Astrocyte (in vitro differentiated cells and primary cell): ENCODE measurements at places on chromosomes 2 and 18. TPM values are rescaled to one million over a fixed set of nuclear protein-coding genes. Genes with fewer than 3 reads are reported as not detected.

DNA sequence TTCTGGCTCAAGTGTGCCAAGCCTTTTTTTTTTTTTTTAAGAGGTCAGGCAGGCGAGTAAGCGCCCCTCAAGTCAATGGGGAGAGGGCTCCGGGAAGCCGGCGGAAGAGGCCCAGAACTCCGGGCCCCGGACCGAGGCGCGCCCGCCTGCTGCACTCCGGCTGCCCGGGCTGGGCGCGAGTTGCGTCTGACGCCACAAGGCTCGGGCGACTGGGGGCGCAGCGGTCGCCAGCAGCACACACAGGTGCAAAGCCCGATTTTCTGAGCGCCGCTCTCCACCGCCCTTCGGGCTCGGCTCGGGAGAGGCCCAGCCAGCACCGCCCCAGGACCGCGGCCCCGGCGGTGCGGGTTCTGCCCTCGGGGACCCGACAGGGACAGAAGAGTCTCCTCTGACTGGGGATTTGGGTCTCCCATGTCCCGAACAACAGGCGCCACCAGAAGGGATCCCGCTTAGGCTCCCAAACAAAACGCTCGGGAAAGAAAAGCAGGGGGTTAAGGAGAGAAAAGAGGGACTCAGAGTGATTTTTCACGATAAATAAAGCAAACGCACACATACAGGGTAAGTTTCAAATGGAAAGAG is 787 bp downstream of the ERBB4 start:
- peaks cover 24% of the 10 kb centered on the region for H3K27me3 ChIP-seq
- H3K4me3 ChIP-seq = peak overlapping the region; percentile 74
- DNase-seq = no peak
- peaks cover 13% of the 10 kb centered on the region for H3K4me1 ChIP-seq

Gene MGAT4A
- total RNA-seq = 1.2 and 1.7 TPM in 2 replicates

DNA sequence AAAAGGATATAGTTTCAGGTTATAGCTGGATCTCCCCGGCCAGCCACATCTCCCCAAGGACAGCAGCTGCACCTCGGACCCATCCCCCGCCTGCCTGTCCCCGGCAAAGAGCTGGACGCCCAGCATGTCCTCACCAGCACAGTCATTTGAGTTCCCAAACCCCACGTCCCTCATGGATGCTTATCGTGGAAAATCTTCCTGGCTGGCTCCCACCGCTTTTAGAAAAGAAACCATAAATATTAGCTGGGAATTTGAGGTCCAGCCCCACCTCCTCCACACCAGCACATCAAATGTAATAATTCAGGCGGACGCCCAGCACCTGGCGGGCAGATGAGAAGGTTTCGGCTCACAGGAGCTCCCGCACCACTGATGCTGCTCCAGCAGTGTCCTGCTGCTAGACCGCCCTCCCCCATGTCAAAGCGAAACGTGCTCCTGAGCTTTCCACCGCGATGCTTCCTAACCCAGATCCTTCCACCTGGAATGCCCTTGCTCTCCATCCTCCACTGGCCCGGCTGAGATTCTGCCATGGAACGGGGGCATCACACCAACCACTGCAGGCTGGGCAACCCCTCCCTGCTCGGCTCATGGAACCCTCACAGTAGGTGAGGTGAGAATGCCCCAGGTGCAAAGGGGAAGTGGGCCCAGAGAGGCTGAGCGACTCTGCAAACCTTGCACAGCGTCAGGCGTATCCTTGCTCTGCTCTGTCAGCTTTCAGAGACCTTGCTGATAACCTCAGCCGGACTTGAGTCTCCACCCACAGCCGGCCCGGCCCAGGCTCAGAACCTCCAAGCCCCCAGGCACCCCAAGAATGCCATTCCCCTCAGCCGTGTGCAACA is 71.5 kb upstream of the GPC1 start:
- peaks cover under 1% of the 10 kb centered on the region for H3K4me1 ChIP-seq
- no peak overlapping the region for H3K27ac ChIP-seq
- no peak for DNase-seq
- H3K27me3 ChIP-seq = no peaks in the 10 kb centered on the region
- H3K36me3 ChIP-seq = no peaks in the 10 kb centered on the region

GRCh38 chr2:29130295-29130694 is 15.1 kb downstream of the CLIP4 start:
- H3K36me3 ChIP-seq = peaks cover 20% of the 10 kb centered on the region
- H3K4me1 ChIP-seq = peaks cover 18% of the 10 kb centered on the region
- no peaks in the 10 kb centered on the region for H3K27me3 ChIP-seq
- peak overlapping the region; percentile 85 for H3K27ac ChIP-seq
- peak; percentile 88 for DNase-seq

Gene THUMPD2
- 9.4 and 11.5 TPM in 2 replicates for total RNA-seq

GRCh38 chr2:100413571-100413970 is 3.9 kb downstream of the CHST10 start:
- no peak overlapping the region for H3K27ac ChIP-seq
- DNase-seq = no peak
- no peaks in the 10 kb centered on the region for H3K27me3 ChIP-seq

- no peak overlapping the region for H3K27ac ChIP-seq
- no peak for DNase-seq
- H3K27me3 ChIP-seq = no peaks in the 10 kb centered on the region
- H3K36me3 ChIP-seq = no peaks in the 10 kb centered on the region
- no peak overlapping the region for H3K4me3 ChIP-seq
These were observed 617.5 kb upstream of the SOX11 start for GRCh38 chr2:5074733-5075132.

Gene MAPK4
- 0.11 TPM in 1 of 2 replicates, not detected in the other for total RNA-seq

DNA sequence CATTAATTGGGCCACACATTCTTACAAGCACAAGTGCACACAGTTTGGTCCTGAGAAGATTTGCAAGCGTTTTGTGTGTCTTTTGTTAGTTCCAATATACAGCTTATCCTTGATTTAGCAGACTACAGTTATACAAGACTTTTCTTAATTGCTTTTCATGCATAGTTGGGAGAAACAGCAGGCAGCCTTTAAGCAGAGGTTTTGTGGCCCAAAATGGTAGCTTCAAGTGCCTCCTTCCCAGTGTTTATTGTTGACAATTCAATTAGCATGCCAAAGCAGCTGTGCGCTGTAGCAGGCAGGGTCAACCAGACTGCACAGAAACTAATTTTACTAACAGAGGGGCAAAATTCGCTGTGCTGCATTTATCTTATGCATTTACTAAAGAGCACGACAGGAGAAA is 47.5 kb downstream of the FRZB start:
- DNase-seq = no peak
- H3K4me1 ChIP-seq = no peaks in the 10 kb centered on the region
- no peaks in the 10 kb centered on the region for H3K36me3 ChIP-seq
- no peak overlapping the region for H3K27ac ChIP-seq
- H3K4me3 ChIP-seq = no peak overlapping the region

- H3K4me1 ChIP-seq = peaks cover 24% of the 10 kb centered on the region
- H3K27ac ChIP-seq = peak overlapping the region; percentile 68
- peak; percentile 76 for DNase-seq
- H3K36me3 ChIP-seq = no peaks in the 10 kb centered on the region
These were observed 418.2 kb upstream of the ZEB2 start for GRCh38 chr2:144937910-144938709.

DNA sequence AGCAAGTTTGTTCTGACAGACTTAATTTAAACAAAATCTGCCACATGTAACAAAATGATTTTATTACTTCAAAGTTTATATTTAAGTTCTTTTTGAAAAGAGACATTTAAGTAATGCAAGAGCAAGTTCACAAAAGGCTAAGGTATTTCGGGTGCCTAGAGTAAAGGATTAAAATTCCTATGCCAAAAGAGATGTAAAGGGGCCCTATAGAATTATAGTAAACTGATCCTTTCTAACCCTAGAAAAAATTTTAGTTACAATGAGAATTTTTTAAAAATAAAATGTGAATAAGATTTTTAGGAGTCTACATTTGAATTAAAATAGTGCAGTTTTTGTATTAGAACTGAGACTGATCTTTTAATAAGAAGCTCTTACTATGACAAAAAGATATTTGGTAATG is 147.1 kb downstream of the PLEKHA3 start:
- H3K4me1 ChIP-seq = no peaks in the 10 kb centered on the region
- H3K27ac ChIP-seq = no peak overlapping the region
- no peak for DNase-seq
- no peaks in the 10 kb centered on the region for H3K27me3 ChIP-seq
- H3K4me3 ChIP-seq = no peak overlapping the region
- no peaks in the 10 kb centered on the region for H3K36me3 ChIP-seq

- no peaks in the 10 kb centered on the region for H3K4me1 ChIP-seq
- no peak overlapping the region for H3K4me3 ChIP-seq
- DNase-seq = no peak
- H3K36me3 ChIP-seq = no peaks in the 10 kb centered on the region
These were observed 60.5 kb upstream of the GALNT5 start for GRCh38 chr2:157196956-157197355.

Gene TLX2
- not detected in 2 replicates for total RNA-seq

Gene SLC4A5
- 0.36 and 0.41 TPM in 2 replicates for total RNA-seq

Gene PRKAG3
- not detected in 2 replicates for total RNA-seq

Gene UGT1A5
- total RNA-seq = not detected in 2 replicates

DNA sequence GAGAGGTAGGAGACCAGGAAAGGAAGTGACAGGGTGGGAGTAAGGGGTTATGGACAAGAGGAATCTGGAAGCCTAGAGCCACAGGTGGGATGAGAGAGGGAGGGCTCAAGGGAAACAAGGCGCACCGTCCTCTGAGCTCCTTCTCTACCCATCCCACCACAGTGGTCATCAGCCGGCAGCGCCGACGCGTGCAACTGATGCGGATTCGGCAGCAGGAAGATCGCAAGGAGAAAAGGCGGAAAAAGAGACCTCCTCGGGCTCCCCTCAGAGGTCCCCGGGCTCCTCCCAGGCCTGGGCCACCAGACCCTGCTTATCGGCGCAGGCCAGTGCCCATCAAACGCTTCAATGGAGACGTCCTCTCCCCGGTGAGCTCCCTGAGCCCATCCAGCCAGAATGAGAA is 5.2 kb downstream of the TMEM198 start:
- no peak for DNase-seq
- H3K36me3 ChIP-seq = no peaks in the 10 kb centered on the region
- no peak overlapping the region for H3K27ac ChIP-seq
- no peaks in the 10 kb centered on the region for H3K27me3 ChIP-seq
- H3K4me3 ChIP-seq = no peak overlapping the region

GRCh38 chr2:118731413-118731812 is 116.0 kb downstream of the EN1 start:
- no peaks in the 10 kb centered on the region for H3K4me1 ChIP-seq
- no peak overlapping the region for H3K27ac ChIP-seq
- H3K36me3 ChIP-seq = no peaks in the 10 kb centered on the region
- H3K4me3 ChIP-seq = no peak overlapping the region

GRCh38 chr2:30283931-30284565 is 52.7 kb downstream of the LBH start:
- no peak overlapping the region for H3K4me3 ChIP-seq
- H3K27me3 ChIP-seq = no peaks in the 10 kb centered on the region
- no peak overlapping the region for H3K27ac ChIP-seq
- peaks cover 7% of the 10 kb centered on the region for H3K4me1 ChIP-seq
- DNase-seq = no peak

DNA sequence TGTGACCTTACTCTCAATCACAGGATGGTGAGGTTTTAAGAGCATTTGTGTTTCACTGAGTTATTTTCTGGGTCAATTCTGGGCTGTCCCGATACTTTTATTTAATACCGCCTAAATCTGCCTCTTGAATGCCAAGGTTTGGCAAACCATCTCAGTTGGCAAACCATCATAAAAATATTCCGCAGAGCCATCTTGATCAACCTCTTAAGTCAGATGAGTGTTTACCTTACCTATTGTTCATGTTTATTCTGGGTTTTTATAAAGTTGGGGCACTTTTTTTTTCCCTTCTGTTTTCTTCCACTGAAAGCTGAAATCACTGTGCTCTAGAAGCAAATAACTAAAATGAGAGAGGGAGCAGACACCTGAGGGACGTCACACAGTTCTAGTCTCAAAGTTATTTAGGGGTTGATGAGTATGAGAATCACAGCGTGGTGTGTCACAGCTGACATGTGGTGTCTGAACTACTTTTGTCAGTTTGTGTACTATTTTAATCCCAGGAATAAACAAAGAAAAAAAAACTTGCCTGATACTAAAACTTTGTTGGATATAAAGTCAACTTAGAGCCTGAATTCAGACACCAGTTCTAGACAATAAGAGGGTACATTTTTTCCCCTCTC is 48.6 kb downstream of the ETAA1 start:
- peaks cover 7% of the 10 kb centered on the region for H3K4me1 ChIP-seq
- no peaks in the 10 kb centered on the region for H3K36me3 ChIP-seq
- H3K27ac ChIP-seq = no peak overlapping the region
- H3K4me3 ChIP-seq = no peak overlapping the region
- no peak for DNase-seq
- no peaks in the 10 kb centered on the region for H3K27me3 ChIP-seq
